Colonic mucosa (tissue), 4 donors: ENCODE measurements at places on chromosomes 16 and 17. TPM values are rescaled to one million over a fixed set of nuclear protein-coding genes. Genes with fewer than 3 reads are reported as not detected.

GRCh38 chr17:73952480-73953205 is 250.8 kb upstream of the RPL38 start:
- no peak overlapping the region for H3K27ac ChIP-seq
- H3K27me3 ChIP-seq: peaks cover 6% of the 10 kb centered on the region
- peaks cover 4% of the 10 kb centered on the region for H3K4me1 ChIP-seq
- H3K4me3 ChIP-seq: peak overlapping the region; percentile 27

DNA sequence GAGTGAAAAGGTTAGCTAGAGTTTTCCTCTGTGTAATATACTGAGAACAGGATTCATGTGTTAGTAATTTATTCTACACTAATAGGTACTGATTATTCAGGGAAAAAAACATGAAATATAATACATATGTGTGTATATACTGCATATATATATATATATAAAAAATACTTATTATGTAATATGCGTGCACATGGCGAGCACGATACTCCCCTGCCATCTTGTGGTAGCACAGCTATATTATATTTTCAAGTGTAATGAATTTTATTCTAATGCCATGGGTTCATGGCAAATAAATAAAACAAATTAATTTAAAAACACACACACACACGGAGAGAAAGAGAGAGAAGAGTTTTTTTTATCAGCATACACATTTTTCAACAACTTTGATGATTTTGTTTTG is 460.6 kb downstream of the KCNJ2 start:
- no peak for DNase-seq
- no peak overlapping the region for H3K4me3 ChIP-seq
- H3K27ac ChIP-seq: no peak overlapping the region
- H3K36me3 ChIP-seq: no peaks in the 10 kb centered on the region
- no peaks in the 10 kb centered on the region for H3K27me3 ChIP-seq

GRCh38 chr16:24717411-24717810 is 12.0 kb upstream of the TNRC6A start:
- no peaks in the 10 kb centered on the region for H3K36me3 ChIP-seq
- H3K4me3 ChIP-seq: no peak overlapping the region
- DNase-seq: no peak
- no peaks in the 10 kb centered on the region for H3K4me1 ChIP-seq
- H3K27me3 ChIP-seq: no peaks in the 10 kb centered on the region
- no peak overlapping the region for H3K27ac ChIP-seq

DNA sequence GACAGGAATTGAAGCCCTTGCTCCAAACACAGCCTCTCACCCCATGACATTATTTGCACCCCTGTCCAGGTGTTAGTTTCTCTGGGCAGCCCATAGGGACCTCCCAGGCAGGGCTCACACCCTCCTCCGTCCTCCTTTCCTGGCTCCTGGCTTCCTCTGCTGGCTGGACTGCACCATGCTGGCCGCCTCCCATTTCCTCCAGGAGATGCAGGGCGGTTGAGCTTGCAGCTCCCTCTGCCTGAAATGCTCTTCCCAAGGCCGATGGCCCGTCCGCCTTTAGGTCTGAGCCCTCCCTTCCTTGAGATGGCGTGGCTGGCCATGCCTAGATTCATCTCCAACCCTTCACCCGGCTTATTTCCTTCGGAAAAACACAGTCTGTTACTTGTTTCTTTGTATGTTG is 334.8 kb downstream of the SNX29 start:
- no peaks in the 10 kb centered on the region for H3K36me3 ChIP-seq
- no peak overlapping the region for H3K27ac ChIP-seq
- no peaks in the 10 kb centered on the region for H3K27me3 ChIP-seq
- no peak overlapping the region for H3K4me3 ChIP-seq
- no peaks in the 10 kb centered on the region for H3K4me1 ChIP-seq

DNA sequence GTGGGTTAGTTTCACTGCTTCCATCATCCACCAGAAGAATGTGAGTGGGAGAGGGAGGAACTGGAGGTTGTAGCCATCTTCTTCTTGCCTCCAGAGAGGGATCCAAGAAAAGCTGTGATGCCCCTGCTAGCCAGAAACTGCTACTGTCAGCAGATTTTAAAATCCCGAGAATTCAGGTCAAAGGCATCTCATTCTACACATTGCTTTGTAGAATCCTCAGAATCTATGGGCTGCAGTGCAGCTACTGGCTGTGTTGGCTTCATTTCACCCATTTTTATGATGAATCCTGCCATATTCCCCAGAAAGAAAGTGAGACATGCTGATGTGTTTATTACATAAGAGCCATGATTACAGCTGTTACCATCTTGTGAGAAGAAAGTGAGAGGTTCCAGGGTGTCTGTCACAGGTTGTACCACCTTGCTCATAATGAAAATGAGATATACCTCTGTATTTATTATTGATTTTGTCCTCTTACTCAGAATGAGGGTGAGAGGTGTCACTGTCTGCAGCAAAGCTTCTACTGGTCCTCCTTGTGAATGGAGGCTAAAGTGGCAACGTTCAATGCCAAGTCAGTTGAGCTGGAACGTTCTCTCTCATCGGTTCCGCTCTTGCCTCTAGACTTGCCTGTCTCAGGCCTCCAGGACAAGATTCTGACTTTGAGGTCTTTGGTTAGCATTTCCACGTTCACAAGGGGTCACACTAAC is 50.1 kb upstream of the MYH10 start:
- H3K27me3 ChIP-seq: no peaks in the 10 kb centered on the region
- no peaks in the 10 kb centered on the region for H3K4me1 ChIP-seq
- no peak overlapping the region for H3K4me3 ChIP-seq
- DNase-seq: no peak

- H3K27me3 ChIP-seq: no peaks in the 10 kb centered on the region
- H3K4me1 ChIP-seq: no peaks in the 10 kb centered on the region
- DNase-seq: no peak
- H3K4me3 ChIP-seq: no peak overlapping the region
Observed at GRCh38 chr16:46923513-46924295, 39.5 kb downstream of the GPT2 start.

The TAC4 gene
- not detected for total RNA-seq

The CDH8 gene
- total RNA-seq: 0.13 TPM
